T-helper 17 cell (primary cell): ENCODE measurements at places on chromosomes 7 and 10. TPM values are rescaled to one million over a fixed set of nuclear protein-coding genes. Genes with fewer than 3 reads are reported as not detected.

DNA sequence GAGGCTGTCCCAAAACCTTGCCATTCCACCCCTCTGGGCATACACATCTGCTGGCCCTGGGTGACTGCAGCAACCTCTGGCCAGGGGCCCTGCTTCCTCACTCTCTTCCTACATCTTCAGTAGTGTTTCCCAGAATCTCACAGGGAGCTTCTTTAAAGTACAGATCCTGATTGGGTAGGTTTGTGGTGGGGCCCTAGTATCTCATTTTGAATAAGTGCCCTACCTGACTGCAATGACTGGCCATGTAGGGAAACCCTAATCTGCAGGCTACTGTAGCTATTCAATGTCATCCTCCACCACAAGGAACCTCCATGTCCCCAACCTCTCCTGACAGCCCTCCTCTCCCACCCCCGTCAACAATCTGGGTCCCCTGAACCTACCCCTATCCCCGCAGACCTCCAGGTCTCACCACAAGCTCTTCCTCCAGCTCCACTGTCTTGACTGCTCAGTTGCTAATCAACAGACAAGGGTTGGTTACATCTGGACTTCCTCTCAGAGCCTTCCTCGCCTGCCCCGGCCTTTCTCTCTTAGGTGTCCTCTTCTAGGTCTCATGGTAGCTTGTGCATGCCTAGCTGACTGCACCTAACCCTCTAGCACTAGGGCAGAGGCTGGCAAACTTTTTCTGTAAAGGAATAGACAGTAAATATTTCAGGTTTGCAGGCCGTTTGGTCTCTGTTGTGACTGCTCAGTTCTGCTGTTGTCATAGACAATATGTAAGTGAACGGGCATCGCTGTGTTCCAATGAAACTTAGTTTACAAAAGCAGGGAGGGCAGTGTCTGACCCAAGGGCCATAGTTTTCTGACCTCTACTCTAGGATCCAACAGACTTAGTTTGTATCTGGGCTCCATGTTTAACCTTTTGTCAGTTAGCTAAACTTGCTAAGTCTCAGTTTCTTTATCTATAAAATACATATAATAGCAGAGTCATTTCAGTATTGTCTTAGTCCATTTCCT lies 121.1 kb downstream of the AOAH start:
- no peak for DNase-seq

EN2 gene
- not detected for total RNA-seq

- no peak for DNase-seq
Observed at GRCh38 chr7:32893207-32893524, 1.6 kb upstream of the KBTBD2 start.

- DNase-seq: no peak
Observed at GRCh38 chr7:7274782-7275181, 92.4 kb downstream of the C1GALT1 start.

DNA sequence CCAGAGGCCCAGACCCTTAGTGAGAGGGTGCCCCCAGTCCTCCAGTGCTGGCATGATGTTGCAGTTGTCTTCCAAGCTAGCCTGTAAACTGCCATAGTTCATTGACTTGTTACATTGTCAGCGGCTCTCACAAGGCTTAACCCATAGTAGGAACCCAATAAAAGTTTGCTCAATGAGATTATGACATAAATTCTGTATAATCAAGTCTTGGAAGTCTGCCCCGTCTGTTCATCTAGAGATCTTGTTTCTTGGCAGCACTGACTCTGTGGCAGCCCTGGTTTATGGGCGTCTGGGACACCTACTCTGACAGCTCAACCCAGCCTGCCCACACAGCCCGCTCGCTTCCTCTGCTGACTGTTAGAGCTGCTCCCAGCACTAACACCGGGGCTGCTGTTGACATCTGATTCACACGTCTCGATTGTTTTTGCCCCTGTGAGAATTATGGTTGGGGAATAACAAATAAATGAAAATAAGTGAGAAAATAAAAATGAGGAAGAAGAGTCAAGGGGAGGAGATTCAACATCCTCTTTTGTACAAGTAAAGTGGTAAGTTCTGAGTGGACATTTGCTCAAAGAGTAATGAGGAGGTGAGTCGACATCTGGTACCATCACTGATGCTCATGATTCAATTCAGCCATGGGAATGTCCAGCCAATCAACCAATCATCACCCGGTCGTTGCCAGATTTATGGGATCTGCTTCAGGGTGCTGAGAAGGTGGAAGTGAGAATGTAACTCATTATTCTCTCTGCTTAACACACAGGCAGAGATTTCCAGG lies 160.8 kb downstream of the SPAG6 start:
- no peak for DNase-seq
